ENCODE measurements at places on chromosomes 7 and 10.

DNA sequence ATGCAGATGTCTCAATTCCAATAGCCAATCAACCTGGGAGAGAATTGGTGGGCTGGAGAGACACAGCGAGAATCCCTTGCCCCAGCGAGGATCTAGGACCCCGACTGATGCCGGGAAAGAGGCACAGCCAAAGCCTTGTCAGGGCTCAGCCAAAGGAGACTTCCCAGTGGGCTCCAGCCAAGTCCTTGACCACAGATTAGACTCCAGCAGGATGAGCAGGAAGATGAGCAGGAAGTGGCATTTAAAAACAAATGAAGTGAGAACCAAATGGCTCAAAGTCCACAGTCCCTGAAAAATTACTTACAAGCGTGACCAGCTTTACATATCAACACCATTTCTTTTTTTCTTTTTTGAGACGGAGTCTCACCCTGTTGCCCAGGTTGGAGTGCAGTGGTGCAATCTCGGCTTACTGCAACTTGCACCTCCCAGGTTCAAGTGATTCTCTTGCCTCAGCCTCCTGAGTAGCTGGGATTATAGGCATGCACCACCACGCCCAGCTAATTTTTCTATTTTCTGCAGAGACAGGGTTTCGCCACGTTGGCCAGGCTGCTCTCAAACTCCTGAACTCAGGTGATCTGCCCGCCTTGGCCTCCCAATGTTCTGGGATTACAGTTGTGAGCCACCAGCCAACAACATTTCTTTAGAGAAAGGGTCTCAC, 40.2 kb downstream of the CTBP2 start:
- DNase-seq, result no peak

- DNase-seq, result no peak
These were observed 61.9 kb downstream of the MAD1L1 start for GRCh38 chr7:2170576-2171521.

DNA sequence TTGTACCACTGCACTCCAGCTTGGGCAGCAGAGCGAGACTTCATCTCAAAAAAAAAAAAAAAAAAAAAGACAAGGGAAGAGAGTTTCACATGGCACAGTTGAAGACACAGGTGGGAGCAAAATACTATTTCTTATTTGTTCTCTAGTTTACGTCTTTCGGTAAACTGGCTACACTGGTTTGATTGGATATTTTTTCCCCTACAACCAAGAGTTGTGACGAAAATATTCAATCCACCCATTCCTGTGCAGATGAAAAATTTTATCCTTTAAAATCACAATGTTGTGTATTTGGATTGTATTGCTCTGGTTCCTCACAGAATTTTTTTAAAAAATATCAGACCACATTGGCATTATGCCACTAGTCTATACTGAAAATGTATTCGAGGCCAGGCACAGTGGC, 14.5 kb upstream of the ABCC2 start:
- no peak for DNase-seq

- DNase-seq, result no peak
These were observed 220.3 kb downstream of the STK31 start for GRCh38 chr7:23930312-23930711.

DNA sequence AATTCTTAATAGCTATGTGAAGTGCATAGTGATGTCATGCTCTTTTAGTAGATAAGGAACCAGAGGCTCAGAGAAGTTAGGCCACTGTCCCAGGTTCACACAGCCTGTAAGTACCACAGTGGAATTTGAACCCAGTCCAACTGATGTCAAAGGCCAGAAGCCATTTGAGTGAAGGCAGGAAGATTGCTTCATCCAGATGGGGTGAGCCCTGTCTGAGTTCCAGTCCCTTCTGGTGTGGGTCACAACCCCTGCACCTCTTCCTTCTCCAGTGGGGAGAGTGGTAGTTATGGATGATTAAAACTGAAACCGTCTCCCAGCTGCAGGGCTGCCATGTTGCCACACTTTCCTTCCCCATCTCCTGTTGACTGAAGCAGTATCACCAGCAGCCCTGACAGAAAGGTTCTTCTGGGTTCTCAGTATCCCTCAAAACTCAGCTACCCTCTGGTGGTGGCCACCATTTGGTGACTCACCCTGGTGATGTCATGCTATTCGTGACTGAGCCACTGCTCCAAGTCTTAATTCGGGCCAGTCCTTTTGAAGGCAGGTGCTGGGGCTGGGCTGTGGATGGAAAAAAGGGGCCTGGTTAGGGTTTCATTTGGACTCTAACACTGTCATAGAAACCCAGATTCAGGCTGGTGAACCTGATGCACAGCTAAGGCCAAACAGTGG, 1.5 kb upstream of the C10orf95 start:
- DNase-seq, result no peak

DNA sequence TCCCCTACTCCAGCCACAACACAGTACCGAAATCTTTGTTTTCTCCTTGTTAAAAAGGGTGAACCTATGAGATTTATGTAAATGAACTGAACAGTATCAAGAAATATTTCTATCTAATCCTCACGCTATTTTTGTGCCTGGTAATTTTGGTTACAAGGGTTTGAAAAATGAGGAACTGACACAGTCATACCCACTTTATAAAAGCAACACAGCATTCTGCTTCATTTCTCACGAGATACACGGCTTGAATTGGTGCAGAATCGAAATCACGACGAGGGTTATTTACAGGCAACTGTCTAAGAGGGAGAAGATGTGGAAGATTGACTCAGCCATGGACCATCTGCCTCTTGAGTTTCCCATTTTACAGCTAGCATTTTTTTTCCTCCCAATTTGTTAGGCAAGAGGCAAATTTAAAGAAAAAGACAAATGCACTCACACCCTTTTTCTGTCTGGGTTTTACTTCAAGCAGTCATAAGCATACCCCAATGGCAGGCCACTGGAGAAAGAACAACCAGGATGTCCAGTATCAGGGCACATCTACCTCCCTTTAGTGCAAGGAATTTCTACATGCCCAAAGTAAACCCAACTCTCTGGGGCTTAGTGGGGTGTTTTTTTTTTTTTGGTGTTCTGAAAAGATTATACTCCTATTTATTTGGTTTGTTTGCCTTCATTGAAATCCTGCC, 108.1 kb downstream of the ITGB8 start:
- no peak for DNase-seq

DNA sequence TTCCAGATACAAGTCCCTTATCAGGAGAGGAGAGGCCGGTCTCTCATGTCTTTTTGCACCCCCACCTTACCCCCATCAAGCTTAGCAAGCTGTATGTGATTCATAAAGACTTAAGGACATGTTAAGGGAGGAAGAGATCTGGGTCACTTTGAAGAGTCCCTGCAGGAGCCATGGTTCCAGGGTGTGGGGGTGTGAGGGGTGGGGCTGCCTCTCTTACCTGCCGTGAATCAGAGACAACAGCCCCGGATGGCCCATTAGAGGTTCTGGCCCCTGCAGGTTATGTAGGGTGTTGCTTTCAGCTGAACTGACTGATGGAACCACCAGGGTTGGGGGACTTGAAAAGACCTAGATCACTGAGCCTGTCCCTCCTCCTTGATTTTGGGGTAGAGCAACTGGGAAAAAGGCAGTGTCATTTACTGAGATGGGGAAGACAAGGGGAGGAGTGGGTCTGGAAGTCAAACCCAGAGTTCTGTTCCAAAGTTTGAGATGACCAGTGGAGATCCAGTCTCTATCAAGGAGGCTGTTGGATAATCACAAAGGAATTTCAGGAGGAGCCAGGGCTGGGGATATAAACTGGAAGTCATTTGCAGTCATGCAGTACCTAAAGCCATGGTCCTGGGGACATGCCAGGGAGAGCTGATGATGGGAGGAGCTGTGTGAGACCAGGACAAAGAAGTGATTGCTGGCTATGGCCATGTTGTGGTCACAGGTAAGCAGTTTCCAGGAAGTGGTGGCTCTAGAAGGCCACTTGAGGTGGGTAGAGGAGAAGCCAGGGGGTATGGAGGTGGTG, 23.1 kb downstream of the ADAMTS14 start:
- DNase-seq, result no peak

- DNase-seq, result no peak
These were observed 5.9 kb upstream of the SUN1 start for GRCh38 chr7:826230-826917.

All from stimulated activated CD8-positive, alpha-beta memory T cell treated with anti-CD3 and anti-CD28 coated beads, Interleukin-4, amount 100 ng/mL, for 1 hour (primary cell).